ENCODE measurements at places on chromosomes 4 and X. TPM values are rescaled to one million over a fixed set of nuclear protein-coding genes. Genes with fewer than 3 reads are reported as not detected.

The MTTP gene
- not detected for total RNA-seq

The SSX3 gene
- not detected for total RNA-seq

The SOX3 gene
- total RNA-seq: not detected

The NDST3 gene
- total RNA-seq: 0.16 TPM

The DACH2 gene
- not detected for total RNA-seq

The IBSP gene
- total RNA-seq: not detected

The AMOT gene
- 0.97 TPM for total RNA-seq

The OTUD4 gene
- total RNA-seq: 42.7 TPM

The EDA2R gene
- 1.8 TPM for total RNA-seq

The SLC9B2 gene
- 14.2 TPM for total RNA-seq

The VCX gene
- not detected for total RNA-seq

The AMBN gene
- total RNA-seq: not detected

The PPBP gene
- total RNA-seq: not detected

The DSPP gene
- total RNA-seq: not detected

The CSAG1 gene
- total RNA-seq: not detected

The SPACA5 gene
- total RNA-seq: not detected

The CT83 gene
- not detected for total RNA-seq

The IL21 gene
- not detected for total RNA-seq

The P2RY4 gene
- 0.06 TPM for total RNA-seq

The CTAG1A gene
- total RNA-seq: not detected

The WNK3 gene
- 0.32 TPM for total RNA-seq

The BANK1 gene
- 0.06 TPM for total RNA-seq

The PRRG3 gene
- not detected for total RNA-seq

The GAGE12J gene
- total RNA-seq: not detected

The HPGD gene
- not detected for total RNA-seq

The LCORL gene
- total RNA-seq: 11.7 TPM

The ERCC6L gene
- 3.1 TPM for total RNA-seq

The SOD3 gene
- 0.31 TPM for total RNA-seq

Data from bladder microvascular endothelial cell (primary cell).